Left ventricle myocardium inferior (tissue), 1 donor: ENCODE measurements at places on chromosomes 2 and 18. TPM values are rescaled to one million over a fixed set of nuclear protein-coding genes. Genes with fewer than 3 reads are reported as not detected.

The GATA6 gene
- total RNA-seq: 60.9 TPM

The EGR4 gene
- total RNA-seq: not detected

The CNTNAP5 gene
- total RNA-seq: not detected

The ARPC2 gene
- total RNA-seq: 135 TPM

The SERPINB13 gene
- total RNA-seq: not detected

The KIF5C gene
- total RNA-seq: 0.47 TPM

The ALPI gene
- total RNA-seq: not detected

The KIAA2012 gene
- total RNA-seq: not detected

The STPG4 gene
- total RNA-seq: not detected

The RESP18 gene
- total RNA-seq: not detected

The SP9 gene
- total RNA-seq: not detected

The SLC19A3 gene
- 0.74 TPM for total RNA-seq

The DUSP19 gene
- 11.4 TPM for total RNA-seq

The SCN3A gene
- 0.99 TPM for total RNA-seq

The WIPF1 gene
- total RNA-seq: 15.0 TPM

The IL1RN gene
- 0.33 TPM for total RNA-seq

The KYNU gene
- total RNA-seq: 1.0 TPM

The GRP gene
- total RNA-seq: not detected

The AOX1 gene
- total RNA-seq: 3.6 TPM

The NEUROD1 gene
- total RNA-seq: not detected

The SPC25 gene
- total RNA-seq: 0.60 TPM

The EEF1B2 gene
- 229 TPM for total RNA-seq

The MARCHF7 gene
- total RNA-seq: 75.1 TPM

The MC5R gene
- not detected for total RNA-seq

The ANKRD30BL gene
- not detected for total RNA-seq

The IL1R2 gene
- total RNA-seq: 0.96 TPM

The DCC gene
- not detected for total RNA-seq
